Esophagus mucosa (tissue), 1 donor: ENCODE measurements at places on chromosomes 6 and 20. TPM values are rescaled to one million over a fixed set of nuclear protein-coding genes. Genes with fewer than 3 reads are reported as not detected.

The TTK gene
- 11.0 TPM for total RNA-seq

The C2 gene
- 2.9 TPM for total RNA-seq

DNA sequence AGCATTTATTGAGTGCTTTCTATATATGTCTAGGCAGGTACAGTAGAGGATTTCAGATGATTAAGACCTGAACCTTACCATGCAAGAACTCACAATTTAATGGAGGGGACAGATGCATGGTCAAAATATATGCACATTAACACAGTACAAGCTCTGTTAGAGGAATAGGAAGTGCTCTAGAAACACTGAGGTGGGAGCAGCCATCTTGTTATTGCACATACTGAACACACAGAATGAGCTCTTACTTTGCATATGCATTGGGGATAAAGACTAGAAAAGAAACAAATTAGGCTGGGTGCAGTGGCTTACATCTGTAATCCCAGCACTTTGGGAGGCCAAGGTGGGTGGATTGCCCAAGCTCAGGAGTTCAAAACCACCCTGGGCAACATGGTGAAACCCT, 438.3 kb downstream of the UTRN start:
- no peak for ATAC-seq

GRCh38 chr6:54194067-54194466, 82.8 kb downstream of the MLIP start:
- peak; percentile 37 for ATAC-seq

DNA sequence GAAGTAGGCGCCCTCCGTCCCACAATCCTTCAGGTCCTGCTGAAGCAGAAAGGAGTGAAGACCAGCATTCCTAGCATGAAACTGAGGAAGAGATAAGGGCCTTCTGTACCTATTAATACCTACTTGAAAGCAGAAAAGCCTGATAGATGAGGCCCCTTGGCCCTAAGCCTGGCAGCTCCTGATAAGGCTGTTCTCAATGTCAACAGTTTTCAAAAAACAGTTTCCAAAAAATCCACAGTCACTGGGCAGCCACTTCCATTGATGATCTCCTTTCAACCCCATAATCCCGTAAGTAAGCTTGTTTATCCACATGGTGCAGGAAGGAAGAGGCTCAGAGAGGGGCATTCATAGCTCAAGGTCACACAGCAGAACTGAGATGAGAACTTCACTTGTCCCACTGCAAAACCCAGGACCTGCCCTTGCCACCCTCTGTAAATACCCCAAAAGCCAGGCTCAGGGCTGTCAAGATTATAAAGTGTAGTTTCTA, 2.8 kb upstream of the E2F1 start:
- ATAC-seq, result no peak

GRCh38 chr20:49685809-49686208, 27.9 kb downstream of the B4GALT5 start:
- no peak for ATAC-seq

GRCh38 chr6:163671355-163671754, 256.8 kb downstream of the QKI start:
- no peak for ATAC-seq
